Psoas muscle (tissue), 8 donors: ENCODE measurements at places on chromosomes 2 and 18. TPM values are rescaled to one million over a fixed set of nuclear protein-coding genes. Genes with fewer than 3 reads are reported as not detected.

SLC4A3 gene
- 0.48 TPM for polyA plus RNA-seq

RIF1 gene
- 3.8 TPM for polyA plus RNA-seq

MBD2 gene
- 23.4 TPM for polyA plus RNA-seq

NT5C1B gene
- not detected for polyA plus RNA-seq

GRCh38 chr18:8322486-8322885 is 286.8 kb upstream of the RAB12 start:
- no peak for DNase-seq

DNA sequence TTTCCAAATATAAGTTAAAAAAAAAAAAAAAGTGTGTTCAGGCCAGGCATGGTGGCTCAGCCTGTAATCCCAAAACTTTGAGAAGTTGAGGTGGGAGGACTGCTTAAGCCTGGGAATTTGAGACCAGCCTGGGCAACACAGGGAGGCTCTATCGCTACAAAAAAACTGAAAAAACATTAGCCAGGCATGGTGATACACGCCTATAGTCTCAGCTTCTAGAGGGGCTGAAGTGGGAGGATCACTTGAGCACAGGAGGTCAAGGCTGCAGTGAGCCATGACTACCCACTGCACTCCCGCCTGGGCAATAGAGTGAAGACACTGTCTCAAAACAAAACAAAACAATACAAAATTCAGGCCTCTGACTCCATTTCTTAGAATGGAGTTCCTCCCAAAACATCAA is 9.2 kb downstream of the USP37 start:
- DNase-seq: no peak

DNA sequence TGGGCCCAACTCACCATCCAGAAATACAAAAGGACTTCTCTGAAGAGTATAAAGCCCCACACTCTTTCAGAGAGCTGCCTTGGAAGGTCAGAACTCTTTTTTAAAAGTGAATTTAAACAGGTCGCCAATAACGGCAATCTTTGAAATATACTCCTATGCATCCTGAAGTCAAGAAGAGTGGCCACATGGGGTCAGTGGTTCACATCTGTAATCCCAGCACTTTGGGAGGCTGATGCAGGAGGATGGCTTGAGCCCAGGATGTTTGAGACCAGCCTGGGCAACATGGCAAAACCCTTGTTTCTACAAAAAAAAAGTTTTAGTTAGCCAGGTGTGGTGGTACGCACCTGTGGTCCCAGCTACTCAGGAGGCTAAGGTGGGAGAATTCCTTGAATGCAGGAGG is 68.1 kb upstream of the FZD7 start:
- DNase-seq: no peak

DNA sequence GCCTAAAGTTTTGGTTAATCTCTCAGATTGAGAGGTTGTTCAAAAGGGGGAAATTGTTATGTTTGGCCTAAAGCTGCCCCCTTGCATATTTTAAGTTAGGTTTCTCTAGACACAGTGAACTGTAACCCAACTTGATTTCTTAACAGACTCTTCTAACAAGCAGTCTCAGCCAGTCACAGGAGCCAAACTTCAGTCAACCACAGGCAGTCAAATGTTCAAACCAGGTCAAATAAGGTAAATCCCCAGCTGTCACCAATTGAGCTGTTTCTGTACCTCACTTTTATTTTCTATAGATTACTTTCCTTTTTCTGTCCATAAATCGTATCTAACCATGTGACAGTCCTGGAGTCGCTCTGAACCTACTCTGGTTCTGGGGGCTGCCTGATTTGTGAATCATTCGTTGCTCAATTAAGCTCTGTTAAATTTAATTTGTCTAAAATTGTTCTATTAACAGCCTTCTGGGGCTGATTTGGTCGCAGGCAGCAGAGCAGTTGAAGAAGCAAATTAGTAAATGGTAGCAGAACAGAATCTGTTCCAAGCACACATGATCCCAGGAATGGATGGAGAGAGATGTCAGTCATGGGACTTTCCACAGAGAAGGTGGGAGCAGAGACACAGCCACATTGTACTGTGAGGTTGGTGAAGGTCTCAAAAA is 16.4 kb upstream of the NFU1 start:
- no peak for DNase-seq

DNA sequence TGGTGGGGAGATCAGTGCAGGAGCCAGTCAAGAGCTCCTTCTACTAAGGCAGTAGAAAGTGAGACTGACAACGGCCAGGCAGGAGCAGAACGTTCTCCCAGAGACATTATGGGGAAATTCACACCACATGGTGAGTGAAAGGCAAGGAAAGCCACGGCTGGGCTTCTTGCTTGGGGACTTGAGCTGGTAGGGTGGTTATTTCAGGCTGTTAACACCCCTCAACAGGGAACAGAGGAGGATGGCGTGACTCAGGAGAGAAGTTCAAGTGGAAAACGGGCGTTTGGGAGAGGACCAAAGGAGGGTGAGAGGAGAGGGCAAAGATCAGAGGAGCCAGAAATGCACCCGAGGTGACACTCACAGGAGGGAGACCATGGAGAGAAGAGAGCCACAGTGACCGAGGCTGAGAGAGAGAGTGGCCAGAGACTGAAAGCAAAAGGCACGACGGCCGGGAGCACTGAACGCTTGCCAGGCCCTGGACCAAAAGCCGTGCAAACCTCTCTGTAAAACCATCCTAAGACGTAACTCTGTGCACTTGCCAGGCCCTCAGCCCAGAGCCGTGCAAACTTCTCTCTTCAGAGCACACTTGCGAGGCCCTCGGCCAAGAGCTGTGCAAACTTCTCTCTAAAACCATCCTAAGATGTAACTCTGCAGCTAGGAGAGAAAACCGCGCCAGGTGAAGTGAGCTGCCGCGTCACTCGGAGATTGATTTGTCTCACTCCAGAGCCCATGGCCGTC is 7.7 kb downstream of the TPO start:
- DNase-seq: no peak

DNA sequence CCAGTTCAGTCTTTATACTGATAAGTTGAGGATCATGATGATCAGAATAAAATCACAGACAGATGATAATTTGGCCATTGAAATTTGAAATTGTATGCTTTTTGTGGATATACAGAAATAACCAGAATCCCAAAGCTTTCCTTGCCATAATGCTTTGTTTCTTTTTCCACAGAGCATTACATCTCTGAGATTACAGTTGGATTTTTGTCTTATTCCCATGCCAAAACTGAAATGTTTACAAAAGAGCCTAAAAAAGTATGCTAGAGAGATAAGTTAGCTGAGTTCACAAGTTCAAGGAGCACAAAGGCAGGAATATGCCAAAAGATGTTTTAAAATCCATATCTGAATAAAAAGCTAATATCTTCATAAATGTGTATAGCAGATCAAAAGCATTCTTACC is 321.3 kb downstream of the PID1 start:
- no peak for DNase-seq

GRCh38 chr18:58970943-58971790 is 106.5 kb downstream of the ZNF532 start:
- no peak for DNase-seq

DNA sequence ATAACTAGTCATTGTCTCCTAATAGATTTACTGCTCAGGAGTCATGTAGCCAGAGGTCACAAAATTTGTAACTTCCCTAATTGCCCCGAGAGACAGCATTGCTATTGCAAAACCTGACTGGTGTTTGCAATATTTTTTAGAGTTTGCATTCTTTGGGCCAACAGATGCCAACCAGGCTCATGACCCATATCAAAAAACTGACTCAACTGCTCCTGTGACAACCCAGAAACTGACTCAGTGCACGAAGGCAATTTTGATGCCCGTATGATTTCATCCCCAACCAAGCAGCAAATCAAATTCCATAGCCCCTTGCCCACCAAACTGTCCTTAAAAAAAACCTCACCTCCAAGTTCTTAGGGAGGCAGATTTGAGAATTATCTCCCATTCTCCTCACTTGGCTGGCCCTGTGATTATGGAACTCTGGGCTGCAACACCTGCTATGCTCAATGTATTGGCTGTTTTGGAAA is 951.3 kb downstream of the TSN start:
- DNase-seq: no peak

DNA sequence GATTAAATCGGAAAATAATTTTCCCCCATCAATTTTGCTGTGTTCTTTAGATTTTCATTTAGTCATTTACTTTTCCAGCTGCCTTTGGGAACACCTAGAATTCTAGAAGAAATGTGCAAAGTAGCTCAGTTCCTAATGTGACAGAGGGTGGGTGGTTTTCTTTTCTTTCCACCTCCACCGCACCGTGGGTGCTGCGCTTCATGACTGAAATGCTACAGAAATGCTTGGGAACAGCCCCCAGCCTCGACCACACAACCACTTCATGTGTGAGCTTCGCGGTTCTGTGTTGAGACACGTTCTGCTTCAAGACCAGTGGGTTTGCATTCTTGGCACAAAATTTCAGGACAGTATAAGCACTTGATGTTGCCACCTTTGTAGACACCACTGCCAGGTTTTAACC is 30.9 kb downstream of the E2F6 start:
- DNase-seq: no peak

GRCh38 chr18:13260935-13261640 is 42.5 kb downstream of the LDLRAD4 start:
- DNase-seq: no peak

DNA sequence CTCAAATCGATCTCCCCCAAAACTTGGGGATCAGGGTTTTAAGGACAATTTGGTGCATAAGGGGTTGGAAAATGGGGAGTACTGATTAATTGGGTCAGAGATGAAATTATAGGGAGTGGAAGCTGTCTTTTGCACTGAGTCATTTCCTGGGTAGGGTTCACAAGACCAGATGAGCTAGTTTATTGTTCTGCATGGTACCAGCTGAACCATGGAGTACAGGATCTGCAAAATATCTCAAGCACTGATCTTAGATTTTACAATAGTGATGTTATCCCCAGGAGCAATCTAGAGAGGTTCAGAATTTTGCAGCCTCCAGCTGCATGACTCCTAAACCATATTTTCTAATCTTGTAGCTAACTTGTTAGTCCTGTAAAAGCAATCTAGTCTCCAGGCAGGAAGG is 73.1 kb downstream of the CPO start:
- no peak for DNase-seq
